ENCODE measurements at places on chromosomes 6 and 20.

DNA sequence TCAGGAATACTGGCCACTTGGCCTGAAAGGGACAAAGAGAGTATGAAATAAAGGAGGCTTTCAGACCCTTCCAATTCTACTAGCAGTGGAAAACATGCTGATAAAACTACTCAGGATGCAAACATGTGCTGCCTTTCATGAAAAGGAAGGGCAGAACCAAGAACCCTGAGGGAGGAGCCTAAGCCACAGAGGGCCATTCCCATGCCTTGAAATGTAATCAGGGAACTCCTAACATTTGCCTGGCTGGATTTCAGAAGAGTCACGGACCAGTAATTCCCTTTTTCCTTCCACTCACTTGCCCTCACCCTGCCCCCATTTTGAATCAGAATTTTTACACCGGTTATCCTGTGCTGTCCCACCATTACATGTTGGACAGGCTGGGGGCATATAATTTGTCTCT, 116.2 kb downstream of the LAMP5 start:
- DNase-seq: no peak

DNA sequence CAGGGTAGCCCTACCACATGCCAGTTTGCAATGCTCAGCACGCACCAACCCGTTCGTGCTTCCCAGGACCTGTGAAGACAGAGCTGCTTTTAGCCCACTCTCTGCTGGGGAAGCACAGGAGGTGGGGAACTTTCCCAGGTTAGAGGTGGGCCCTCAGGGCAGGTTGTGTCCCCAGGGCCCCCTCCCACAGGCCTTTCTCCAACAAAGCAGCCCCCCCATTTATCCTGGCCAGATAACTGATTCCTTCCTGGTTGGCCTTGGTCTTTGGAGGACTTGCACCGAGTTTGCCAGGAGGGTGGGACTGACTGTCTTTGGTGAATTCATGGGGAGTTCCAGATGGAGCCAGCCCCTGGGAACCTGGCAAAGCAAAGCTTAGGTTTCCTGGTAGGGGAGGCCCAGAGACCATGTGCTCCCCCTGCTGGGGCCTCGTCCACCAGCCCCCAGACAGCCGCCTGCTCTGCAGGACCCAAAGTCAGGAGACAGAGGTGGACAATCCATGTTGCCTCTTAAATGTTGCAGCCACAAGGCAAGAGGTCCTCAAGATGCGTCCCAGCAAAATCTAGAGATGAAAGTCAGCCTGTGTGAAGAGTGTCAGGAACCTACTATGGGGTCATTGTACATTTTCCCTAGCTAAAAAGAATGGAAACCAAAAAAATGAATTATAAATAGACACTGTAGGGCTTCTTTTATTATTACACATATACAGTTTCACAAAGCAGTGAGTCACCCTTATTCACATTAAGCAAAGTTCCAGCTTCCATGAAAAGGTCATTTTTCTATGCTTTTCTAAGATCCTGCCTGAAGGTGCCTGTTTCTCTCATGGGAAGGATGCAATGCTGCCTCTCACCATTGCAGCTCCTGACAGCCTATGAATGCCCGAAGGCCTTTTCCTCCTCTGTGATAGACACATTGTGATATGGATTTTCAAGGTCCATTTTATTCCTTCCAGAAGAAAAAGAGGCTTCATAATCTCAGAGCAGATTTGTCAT, 497.8 kb downstream of the PREX1 start:
- no peak for DNase-seq

DNA sequence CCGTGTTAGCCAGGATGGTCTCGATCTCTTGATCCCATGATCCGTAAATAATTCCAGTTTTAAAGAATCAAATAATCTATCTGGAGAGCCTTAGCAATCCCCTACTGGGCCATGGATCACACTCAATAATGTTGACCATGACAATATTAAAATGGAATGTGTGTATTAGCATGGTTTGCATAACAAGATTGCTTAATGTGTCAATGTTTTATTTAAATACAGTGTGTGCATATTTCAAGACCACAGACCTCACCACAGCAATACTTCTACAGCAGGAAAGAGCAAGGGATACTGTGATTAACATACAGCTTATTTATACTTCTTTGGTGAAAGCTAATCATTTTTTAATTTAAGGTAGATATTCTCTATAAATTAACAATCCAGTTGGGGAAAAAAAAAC, 470.4 kb downstream of the TFAP2B start:
- no peak for DNase-seq

DNA sequence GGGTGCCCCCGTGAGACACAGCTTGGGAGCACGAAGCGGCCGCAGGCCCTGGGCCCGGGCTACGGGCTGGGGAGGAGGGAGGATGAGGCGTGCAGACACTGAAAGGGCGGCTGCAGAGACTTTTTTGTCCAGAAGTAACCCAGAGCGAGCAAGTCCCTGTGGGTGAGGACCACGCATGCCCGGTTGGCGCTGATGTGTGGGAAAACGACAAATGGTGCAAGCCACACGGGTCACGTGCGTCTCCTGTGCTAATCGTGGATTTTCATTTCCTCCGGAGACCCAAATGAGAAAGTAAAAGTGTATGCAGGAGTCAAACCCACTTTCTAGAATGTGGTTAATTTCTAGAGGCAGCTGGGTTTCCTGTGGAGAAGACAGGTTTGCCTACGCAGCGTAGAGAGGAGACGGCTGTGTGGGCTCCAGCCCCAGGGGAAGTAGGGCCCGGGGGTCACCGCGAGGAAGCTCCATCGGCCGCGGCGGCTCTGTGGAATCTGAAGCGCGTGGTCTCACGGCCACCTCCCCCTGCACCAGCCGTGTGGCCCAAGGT, 19.0 kb downstream of the DLL1 start:
- DNase-seq: no peak

- DNase-seq: no peak
These were observed 101.2 kb downstream of the NUS1 start for GRCh38 chr6:117776441-117776840.

- no peak for DNase-seq
These were observed 48.9 kb downstream of the TMEM244 start for GRCh38 chr6:129812145-129812777.

Measured in NCI-H2029 treated with DMSO at 0.1 percent for 48 hours (cell line).